Stimulated activated CD8-positive, alpha-beta memory T cell treated with anti-CD3 and anti-CD28 coated beads, Interleukin-4, amount 100 ng/mL, for 1 hour (primary cell): ENCODE measurements at places on chromosomes 7 and 10.

DNA sequence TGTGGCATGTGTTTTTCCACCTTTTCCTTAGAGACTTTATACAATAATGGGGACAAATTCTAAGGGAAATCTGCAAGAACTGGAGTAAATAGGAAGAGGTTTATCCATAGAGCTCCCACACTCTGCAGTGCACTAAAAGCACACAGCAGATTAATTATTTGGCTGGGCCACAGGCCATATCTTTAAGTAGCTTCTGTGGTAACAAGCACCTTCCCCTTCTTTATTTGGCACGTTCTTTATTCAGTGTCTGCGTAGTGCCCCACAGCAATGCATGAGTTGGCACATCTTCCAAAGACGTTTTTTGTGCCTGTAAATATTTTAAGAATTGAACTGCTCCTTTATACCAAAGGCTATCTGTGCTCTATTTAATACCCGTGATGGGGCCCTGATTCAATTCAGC is 104.9 kb upstream of the MBL2 start:
- DNase-seq: no peak

DNA sequence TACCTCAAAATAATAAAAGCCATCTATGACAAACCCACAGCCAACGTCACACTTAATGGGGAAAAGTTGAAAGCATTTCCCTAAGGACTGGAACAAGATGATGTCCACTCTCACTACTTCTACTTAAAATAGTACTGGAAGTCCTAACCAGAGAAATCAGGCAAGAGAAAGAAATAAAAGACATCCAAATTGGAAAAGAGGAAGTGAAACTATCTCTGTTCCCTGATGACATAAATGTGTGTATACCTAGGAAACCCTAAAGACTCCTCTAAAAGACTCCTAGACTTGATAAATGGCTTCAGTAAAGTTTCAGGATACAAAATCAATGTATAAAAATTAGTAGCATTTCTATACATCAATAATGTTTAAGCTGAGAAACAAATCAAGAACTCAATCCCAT is 314.1 kb downstream of the WDR37 start:
- no peak for DNase-seq

GRCh38 chr7:30915751-30916150 is 4.1 kb downstream of the AQP1 start:
- DNase-seq: no peak

DNA sequence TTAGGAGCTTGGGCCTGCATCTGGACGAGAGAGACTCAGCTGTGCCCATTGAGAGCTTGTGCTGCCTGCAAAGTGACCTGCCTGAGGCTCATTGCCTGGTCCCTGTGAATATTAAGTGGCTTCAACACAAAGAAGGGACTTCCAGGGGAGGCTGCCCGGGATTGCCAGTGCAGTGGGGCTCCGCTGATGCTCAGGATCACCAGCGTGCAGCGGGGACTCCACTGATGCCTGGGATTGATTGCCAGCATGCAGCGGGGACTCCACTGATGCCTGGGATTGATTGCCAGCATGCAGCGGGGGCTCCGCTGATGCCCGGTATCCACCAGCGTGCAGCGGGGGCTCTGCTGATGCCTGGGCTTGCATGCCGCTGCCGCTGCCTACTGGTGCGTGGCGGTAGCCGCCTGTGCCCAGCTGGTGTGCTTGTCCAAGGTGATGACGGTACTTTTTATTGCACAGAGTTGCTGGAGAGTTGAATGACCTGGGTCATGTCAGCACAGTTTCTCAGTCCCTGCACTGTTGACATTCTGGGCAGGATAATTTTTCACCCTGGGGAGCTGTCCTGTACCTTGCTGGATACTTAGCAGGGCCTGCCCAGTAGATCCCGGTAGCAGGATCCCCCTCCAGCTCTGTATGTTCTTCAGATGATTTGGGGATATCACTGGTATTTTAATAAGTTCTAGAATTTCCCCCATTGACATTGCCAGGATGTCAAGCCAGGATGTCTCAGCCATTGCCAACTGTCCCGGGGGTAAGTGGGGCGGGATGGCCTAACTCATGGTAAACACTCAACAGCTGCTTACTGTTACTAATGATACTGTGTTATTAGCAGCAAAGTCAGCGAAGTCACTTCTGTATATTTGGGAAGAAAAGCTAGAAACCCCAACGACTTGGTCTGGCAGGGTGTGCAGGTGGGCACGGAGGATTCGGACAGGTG is 13.0 kb downstream of the DOCK1 start:
- DNase-seq: no peak

DNA sequence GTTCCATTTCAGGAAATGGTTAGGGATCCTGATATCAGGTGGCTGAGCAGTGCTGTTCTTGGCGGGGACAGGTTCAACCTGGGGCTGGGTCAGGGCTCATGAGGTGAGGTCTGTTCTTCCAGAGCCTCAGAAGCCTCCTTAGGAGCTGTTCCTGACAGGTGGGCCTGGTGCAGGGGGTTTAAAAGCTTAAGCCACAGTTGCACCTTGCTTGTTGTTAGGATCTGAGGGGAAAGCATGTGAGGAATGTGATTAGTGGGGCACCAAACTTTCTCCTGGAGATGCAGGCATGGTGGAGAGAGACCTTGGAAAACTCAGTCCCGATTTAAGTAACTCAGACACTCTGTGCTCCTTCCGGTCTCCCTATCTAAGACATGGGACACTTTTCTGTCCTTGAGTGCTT is 18.7 kb upstream of the CRHR2 start:
- DNase-seq: no peak

GRCh38 chr10:102235598-102235920 is 5.8 kb downstream of the PITX3 start:
- no peak for DNase-seq

- DNase-seq: no peak
Measured at GRCh38 chr10:23060918-23061317, 34.5 kb upstream of the MSRB2 start.

GRCh38 chr10:125472010-125472607 is 210.9 kb downstream of the TEX36 start:
- no peak for DNase-seq
